ENCODE measurements at places on chromosomes 4 and X.

DNA sequence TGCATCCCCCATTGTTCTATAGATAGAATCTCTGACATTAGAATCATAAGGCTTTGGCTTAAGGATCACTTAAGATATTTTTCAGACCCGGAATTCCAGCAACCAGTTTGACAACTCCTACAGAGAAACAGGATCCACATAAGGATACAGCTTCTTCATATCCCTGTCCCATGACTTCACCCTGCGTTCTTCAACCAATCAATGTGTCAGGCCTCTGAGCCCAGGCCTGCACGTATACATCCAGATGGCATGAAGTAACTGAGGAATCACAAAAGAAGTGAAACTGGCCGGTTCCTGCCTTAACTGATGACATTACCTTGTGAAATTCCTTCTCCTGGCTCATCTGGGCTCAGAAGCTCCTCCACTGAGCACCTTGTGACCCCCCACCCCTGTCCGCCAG is 85.1 kb downstream of the MFAP3L start:
- DNase-seq, result no peak

DNA sequence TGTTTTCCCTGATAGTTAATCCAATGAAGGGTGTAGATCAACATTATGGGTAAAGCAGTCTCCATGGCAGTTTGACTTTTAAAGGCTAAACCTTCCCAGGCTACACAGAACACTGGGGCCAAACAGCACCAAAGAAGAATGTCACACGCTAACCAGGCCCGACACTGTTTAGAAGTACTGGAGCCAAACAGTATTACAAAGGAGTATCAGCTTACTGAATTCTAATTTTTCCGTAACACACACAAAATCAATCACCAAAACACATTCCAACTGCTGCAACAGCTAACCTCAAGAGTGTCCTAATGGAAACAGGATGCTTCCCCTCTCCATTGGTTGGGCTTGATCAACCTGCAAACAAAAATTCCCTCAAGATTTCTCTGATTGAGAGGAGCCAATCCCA is 783.5 kb downstream of the PCDH18 start:
- no peak for DNase-seq

- DNase-seq, result no peak
These were observed 287.9 kb downstream of the PPP1R2C start for GRCh38 chrX:42490111-42490510.

GRCh38 chr4:54229631-54230483 is 764 bp downstream of the PDGFRA start:
- DNase-seq, result no peak

GRCh38 chr4:16206301-16206700 is 20.0 kb downstream of the TAPT1 start:
- DNase-seq, result no peak

GRCh38 chr4:143083756-143084472 is 100.8 kb upstream of the USP38 start:
- DNase-seq, result no peak

GRCh38 chr4:168732714-168733113 is 235.9 kb downstream of the PALLD start:
- no peak for DNase-seq
